CD4-positive, alpha-beta T cell treated with Interleukin-12 subunit alpha and Interleukin-12 subunit beta, for 1 hour (primary cell): ENCODE measurements at places on chromosomes 16 and 17.
A peak's percentile ranks its signal among the peaks of the same experiment; 100 is the strongest.

GRCh38 chr16:3051494-3051893 is 5.1 kb downstream of the MMP25 start:
- no peak for DNase-seq

GRCh38 chr17:72462407-72462806 is 341.6 kb downstream of the SOX9 start:
- no peak for DNase-seq

DNA sequence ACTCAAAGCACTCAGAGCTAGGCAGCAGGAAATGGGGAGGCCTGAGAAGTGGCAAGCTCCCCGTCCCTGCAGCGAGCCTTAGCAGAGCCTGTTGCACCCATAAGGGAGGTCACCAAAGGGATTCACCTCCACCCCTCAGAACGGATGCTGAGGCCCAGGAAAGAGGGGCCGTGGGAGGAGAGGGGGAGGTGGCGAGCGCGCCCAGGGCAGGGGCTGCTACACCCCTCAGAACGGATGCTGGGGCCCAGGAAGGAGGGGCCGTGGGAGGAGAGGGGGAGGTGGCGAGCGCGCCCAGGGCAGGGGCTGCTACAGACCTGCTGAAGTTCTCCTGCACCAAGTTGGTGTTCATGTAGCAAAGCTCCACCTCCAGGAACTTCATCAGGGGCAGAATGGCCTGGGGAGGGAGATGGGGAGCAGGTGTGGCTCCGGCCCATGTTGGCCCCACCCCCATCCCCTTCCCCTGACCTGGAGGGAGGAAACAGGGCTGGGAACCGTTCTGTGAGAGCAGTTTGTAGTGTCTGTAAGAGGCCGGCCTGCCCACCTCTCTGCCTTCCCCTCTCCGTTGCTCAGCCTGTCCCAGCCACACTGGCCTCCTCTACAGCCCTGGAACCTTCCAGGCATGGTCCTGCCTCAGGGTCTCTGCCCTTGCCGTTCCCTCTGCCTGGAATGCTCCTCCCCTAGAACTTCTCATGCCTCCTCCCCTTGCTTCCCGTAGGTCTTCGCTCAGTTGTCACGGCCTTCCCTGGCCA is 11.4 kb downstream of the UNC13D start:
- peak; percentile 41 for DNase-seq

- no peak for DNase-seq
These were observed 4.8 kb downstream of the CACNG1 start for GRCh38 chr17:67049025-67049739.

DNA sequence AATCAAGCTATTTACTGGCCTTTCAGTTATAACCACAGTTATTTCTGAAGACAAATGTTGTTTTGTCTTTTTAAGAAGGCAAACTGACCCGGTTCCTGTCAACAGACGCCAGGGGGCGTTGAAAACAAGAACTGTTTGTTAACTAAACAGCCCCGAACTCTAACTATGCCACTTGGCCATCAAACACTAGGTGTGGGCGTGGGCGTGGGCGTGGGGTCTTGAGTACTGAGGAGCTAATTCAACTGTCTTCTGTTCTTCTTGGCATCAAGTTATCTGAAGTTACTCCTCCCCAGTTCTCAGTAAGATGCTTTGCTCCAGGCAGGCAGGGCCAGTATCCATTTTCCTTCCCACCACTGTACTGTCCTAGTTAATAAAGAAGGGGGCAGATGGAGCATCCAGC is 63.3 kb upstream of the MTMR4 start:
- peak; percentile 51 for DNase-seq

GRCh38 chr17:37025238-37025637 is 76.5 kb downstream of the AATF start:
- no peak for DNase-seq

DNA sequence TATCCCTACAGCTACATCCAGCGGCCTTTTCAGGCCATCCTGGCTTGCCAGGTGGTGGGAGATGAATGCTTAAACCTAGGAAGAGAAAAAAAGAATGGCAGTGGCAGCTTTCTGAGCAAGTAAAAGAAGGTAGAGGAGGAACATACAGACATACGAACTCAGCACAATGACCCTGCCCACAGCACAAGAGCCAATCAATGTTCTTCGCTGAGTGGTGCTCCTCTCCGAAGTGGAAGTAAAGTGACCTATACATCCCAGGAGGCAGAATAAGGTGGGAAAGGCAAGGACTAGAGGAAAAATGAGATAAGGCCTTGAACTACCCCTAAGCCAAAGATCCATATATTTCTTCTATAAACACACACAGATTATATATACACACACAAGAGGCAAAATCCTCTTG is 28.7 kb downstream of the USP31 start:
- no peak for DNase-seq

GRCh38 chr16:49528060-49528865 is 154.7 kb downstream of the C16orf78 start:
- no peak for DNase-seq

DNA sequence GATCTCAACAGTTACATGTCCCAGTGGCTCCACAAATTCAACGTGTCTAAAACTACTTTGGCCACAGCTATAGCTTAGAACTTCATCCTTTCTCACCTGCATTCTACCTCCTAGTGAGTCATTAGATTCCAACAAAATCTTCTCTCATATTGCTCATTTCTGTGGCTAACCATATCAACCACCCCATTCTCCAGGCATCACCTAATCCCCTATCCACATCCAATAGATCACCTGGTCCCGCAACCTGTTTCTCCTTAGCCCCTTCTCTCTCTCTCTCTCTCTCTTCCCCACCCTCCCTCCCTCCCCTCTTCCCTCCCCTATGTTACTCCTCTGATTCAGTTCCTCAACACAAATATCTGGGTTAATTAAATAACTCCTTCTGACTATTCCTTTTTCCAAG is 64.6 kb downstream of the ANKFN1 start:
- DNase-seq = no peak

GRCh38 chr17:74868251-74868907 is 4.4 kb downstream of the FDXR start:
- no peak for DNase-seq

- DNase-seq = no peak
These were observed 14.3 kb downstream of the MNT start for GRCh38 chr17:2386400-2387085.

GRCh38 chr17:51228161-51228560 is 31.7 kb downstream of the MBTD1 start:
- no peak for DNase-seq

DNA sequence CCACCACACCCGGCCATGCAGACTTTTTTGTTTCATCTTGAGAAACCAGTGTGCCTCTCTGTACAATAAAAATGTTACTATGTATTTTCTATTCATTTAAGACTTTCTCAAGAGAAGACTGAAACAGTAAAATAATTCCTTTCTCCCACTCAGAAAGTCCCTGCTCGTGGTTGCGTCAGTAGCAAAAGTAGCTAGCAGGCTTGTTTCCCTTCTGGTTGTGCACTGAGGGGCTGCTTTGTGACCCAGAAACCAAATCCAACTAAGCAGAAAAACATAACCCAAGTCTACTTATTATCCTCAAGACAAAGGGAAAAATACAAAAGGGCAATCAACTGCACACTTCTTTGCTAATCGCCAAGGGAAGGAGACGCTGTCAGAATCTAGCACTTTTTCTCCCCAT is 3.4 kb upstream of the PNPO start:
- no peak for DNase-seq

DNA sequence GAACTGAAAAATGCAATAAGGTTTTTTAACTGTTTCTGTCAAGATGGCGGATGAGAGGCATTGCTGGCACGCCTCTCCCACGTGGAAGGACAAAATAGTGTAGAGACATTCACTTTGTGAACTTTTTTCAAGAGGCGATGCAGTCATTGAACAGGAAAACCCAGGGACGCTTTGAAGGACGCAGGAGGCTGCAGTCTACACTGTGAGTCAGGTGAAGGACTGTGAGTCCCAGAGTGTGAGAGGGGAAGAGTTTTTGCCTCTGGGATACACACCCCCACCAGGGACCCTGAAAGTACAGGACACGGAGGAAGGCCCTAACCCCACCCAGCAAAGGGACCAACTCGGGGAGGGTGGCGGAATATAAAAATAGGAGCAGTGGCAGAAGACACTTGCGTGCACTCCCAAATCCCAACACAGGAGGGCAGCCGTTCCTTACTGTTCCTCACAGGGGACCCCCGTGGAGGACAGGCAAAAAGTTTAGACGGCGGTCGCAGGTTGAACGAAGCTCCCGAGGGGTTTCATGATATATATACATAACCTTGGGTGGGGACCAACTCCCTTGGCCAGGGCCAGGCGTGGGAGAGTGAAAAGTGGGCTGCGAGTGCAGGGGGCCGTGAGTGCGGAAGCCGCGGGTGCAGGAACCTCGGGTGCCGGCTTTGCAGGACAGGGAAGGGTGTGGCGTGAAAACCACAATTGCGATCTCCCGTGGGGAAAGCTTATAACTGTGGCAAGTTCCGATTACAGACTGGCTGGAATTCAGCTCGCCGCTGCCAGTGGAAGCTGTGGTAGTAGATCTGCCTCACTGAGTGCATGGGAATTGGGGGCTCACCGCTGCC is 82.0 kb upstream of the ALOX12 start:
- peak; percentile 75 for DNase-seq

DNA sequence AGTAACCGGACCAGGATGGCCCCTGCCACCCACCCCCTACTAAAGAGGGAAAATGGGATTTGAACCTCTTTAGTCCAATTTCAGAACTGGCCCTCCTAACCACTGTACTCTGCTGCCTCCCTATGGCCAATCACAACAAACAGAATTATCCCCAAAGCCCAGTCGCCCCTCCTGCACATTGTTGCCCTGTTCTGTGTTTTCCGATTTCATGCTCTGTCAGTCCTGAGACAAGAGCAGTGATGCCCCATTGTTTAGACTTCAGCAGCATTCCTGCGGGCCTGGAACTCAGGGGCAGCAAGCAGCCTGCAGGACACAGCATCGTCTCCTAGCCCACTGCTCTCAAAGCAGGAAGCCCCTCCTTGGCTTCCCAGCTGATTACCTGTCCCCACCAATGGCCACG is 20.5 kb upstream of the KLHL11 start:
- no peak for DNase-seq

- DNase-seq = no peak
These were observed 1.1 kb upstream of the THRA start for GRCh38 chr17:40061609-40062038.

- no peak for DNase-seq
These were observed 26.1 kb downstream of the CTU2 start for GRCh38 chr16:88732172-88732960.

GRCh38 chr17:82434216-82434565 is 15.8 kb upstream of the OGFOD3 start:
- peak; percentile 39 for DNase-seq

DNA sequence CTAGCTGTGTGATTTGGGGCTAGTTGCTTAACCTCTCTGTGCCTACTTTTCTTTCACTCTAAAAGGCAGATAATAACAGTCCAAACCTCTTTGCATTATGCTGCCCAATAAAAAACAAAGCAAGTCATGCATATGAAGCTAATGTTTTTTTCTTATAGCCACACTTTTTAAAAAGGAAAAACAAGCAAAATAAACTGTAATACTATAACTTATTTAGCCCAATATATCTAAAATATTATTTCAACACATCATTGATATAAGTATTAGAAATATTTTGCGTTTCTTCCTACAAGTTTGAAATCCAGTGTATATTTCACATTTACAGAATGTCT is 22.4 kb downstream of the ANKRD40 start:
- DNase-seq = no peak

- DNase-seq = no peak
These were observed 11.4 kb downstream of the C16orf95 start for GRCh38 chr16:87305505-87306391.

GRCh38 chr16:3514621-3515020 is 13.8 kb downstream of the CLUAP1 start:
- DNase-seq = no peak

- DNase-seq = no peak
These were observed 37.2 kb upstream of the HS3ST3A1 start for GRCh38 chr17:13638855-13639458.

- no peak for DNase-seq
These were observed 226.4 kb upstream of the MAF start for GRCh38 chr16:79826732-79827475.

DNA sequence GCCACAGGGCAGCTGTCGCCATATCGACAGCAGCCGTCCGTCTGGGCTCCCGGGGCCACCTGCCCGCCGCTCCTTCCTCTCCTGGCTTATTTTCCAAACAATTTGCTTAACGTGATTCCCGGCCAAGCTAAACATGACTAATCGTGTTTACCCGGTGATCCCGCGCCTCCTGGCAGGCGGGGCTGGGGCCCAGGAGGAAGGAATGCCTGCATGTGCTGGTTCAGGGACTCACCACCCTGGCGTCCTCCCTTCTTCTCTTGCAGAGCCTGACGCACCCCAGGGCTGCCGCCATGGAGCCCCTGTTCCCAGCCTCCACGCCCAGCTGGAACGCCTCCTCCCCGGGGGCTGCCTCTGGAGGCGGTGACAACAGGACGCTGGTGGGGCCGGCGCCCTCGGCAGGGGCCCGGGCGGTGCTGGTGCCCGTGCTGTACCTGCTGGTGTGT is 6.1 kb downstream of the SSTR5 start:
- DNase-seq = no peak

DNA sequence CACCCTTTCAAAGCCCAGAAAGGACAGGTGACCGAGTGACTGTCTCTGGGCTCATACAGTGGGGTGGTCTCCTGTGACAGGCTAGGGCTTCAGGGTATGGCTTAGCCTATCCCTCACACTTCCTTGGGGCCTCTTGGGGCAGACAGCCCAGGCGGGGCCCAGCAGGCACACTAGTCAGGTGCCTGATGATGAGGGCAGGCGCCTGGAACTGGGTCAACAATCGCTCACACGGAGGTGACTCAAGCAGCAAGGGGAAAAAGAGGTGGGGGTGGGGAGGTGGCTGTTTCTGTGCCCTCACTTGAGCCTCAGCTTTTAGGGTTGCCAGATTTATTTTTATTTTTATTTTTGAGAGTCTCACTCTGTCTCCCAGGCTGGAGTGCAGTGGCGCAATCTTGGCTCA is 6.4 kb upstream of the GRN start:
- DNase-seq = no peak

DNA sequence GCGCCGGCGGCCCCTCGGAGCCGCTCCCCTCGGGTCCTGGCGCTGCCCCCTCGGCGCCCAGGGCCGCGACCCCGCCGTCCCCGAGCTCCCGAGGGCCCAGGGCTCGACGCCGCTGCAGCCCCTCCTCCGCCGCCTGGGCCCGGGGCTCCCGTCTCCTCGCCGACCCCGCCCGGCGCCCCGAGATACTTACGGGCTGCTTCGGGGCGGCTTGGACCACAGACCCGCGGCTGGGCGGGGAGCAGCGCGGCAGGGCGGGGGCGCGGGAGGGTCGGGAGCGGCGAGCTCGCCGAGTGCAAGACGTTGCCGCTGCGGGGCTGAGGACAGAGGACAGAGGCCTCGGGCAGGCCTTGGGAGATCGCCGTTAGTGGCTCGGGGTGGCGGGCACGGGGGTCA is 290 bp downstream of the TOB1 start:
- no peak for DNase-seq

GRCh38 chr17:59341922-59342321 is 10.5 kb downstream of the YPEL2 start:
- no peak for DNase-seq

GRCh38 chr17:9750524-9750923 is 40.9 kb downstream of the DHRS7C start:
- no peak for DNase-seq
